ENCODE measurements at places on chromosomes 7 and 10.

- DNase-seq = no peak
Measured at GRCh38 chr7:2803755-2804154, 40.4 kb downstream of the GNA12 start.

GRCh38 chr10:77114181-77114821, 523.3 kb downstream of the KCNMA1 start:
- no peak for DNase-seq

DNA sequence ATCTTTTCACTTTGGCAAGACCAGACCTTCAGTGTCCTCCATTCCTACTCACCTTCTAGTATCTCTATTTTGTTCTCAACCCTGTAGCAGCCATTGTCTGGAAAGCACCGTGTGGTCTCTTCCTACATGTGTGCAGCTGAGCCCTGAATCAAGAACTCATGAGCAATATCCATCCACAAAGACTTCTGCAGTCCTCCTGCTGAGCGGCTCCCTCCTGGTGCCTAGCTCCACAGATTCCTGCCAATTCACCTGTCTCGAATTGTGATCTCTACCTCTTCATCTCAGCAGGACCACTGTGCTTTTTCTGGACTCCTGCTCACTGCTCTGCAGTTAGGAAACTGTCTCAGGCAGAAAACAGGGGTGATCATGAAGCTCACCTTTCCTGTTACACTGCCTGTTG, 118.8 kb downstream of the RELN start:
- DNase-seq = no peak

- no peak for DNase-seq
Measured at GRCh38 chr10:4151466-4151865, 366.5 kb upstream of the KLF6 start.

DNA sequence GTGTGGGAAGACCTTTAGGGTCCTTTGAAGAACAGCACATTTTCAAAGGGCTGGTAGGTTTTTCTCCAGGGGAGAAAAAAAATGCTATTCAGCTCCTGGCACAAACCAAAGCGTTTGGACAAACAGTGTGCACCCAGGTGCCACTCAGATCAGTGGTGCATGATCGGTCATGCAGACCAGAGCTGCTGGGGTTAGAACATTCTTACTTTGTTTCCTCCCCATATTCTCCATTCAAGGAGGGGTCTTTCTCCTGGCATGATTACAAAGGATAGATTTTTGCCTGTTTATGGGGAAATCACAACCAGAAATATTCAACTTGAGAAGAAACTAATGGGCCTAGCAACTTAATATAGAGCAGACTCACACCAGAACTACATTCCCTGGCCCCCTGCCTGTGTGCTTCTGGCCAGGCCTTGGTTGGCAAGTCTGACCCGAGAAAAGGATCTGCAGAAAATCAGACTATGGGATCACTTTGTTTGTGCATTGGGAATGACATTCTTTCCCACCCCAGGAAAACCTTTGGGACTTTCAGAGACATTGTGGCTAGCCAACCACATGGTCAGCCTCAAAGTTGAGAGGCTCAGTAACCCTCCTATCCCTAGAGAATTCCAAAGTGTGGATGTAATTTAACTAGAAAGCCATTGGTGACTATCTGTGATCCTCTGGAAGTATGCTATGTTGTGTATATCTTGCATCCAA, 82.3 kb upstream of the FGL2 start:
- peak; percentile 56 for DNase-seq

DNA sequence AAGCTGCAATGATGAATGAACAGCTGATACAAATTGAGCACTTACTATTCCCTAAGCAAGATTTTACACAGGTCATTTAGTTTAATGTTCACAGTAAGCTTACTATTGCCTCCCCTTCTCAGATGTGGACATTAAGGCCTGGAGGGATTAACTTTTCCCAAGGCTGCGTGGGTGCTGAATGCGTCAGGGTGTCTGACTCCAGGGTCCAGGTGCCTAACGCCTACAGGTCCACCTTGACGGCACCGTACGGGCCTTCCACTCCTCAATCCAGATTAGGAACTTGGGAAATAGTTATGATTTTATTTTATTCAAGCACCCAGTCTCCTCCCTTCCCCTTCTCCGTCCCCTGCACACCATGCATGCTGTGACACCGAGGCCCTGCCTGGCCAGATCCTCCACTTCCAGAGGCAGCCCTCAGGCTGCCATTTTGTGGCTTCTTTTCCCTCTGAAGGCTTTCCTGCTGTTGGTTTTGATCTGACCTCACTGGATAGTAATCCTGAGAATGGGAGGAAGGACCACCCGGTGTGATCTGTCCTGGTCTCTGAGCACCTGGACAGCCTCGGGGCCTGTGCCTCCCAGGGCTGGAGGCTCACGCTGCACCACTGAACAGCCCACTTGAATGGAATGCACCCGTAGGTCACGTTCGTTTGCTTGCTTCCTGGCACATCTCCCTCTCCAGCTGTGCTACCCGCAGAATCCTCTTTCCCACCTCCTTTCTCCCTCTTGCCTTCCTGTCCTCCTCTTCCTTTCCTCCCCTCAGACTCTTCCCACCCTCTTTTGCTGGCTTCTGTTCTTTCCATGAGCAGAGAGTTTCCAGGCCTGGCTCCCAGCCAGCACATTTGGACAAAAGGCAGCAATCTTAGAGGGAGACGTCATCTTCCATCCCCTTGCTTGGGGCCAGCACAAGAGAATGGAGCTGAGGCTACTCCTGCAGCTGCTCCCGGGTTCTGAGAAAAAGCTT, 14.4 kb downstream of the DENND2A start:
- DNase-seq = peak; percentile 99

DNA sequence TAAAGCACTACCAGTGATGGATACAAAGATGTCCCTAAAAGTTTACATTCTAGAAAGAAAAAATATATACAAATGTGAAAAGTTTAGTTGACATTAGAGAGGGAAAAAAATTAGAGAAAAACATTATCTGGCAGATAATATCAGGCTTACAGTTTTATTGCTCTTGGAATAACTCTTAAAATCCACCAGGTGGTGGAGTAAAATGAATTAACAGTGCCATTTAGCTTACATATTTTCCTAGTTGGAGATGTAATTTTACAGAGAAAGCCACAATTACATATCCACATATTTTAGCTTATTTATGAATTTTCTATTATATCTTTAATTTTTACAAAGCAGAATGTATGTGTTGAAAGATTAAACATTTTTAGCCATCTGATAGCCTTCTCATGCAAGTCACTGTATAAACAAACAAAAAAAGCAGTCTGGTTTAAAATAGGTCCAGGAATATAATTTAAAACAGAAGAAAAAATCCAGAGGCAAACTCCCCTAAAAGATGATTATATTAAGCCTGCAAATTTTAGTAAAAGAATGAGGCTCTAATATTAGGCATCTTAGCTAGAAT, 6.5 kb downstream of the CABCOCO1 start:
- DNase-seq = peak; percentile 27

Measured in EH (cell line).